Activated naive CD4-positive, alpha-beta T cell treated with Interleukin-2 at 50 U/mL for 16 hours (primary cell): ENCODE measurements at places on chromosomes 1 and 21.

GRCh38 chr1:89546082-89546889 lies 21.7 kb downstream of the LRRC8B start:
- no peak for DNase-seq

- no peak for DNase-seq
Observed at GRCh38 chr1:165339164-165339563, 17.4 kb downstream of the LMX1A start.

DNA sequence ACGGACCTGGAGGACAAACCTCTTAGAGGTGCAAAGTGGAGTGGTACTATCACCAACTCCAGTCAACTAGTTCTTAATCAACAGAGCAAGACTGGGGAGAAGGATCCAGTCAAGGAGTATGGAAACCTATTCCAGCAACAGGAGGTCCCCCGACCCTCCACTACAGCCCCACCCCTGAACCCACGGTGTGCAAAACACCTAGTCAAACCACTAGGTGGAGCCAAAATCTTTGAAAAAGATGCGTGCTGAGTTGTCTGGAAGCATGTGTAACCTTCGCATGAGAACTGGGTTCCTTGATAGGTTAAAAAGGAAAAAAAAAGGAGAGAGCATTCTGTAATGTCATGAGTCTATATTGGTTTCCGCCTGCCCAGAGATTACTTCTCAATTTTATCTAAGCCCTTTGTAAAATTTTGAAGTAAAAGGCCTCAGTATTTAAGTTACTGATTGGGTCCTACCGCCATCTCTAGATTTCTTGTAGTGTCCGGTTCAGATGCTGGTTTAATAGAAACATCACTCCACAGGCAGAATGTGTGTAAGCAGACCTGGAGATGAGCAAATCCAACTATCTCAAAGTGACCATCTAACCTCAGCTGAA lies 81.9 kb upstream of the HAO2 start:
- no peak for DNase-seq

DNA sequence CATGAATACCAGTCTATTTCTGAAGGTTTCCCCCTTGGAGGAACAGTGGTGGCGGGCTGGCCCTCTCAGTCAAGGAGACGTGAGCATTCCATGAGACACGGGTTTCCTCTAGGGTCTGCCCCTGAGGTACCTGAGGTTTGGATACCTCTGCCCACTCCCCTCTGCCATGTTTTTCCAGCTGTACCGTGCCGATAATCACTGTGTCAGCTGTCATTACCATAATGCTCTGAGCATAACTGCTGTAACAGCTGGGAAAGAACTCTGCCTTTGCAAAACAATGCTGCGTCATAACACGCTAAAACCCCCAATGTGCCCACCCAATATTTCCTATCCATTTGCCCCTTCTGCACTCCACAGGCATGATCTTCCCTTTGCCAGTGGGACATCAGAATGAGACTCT lies 425.1 kb downstream of the KIF26B start:
- no peak for DNase-seq

DNA sequence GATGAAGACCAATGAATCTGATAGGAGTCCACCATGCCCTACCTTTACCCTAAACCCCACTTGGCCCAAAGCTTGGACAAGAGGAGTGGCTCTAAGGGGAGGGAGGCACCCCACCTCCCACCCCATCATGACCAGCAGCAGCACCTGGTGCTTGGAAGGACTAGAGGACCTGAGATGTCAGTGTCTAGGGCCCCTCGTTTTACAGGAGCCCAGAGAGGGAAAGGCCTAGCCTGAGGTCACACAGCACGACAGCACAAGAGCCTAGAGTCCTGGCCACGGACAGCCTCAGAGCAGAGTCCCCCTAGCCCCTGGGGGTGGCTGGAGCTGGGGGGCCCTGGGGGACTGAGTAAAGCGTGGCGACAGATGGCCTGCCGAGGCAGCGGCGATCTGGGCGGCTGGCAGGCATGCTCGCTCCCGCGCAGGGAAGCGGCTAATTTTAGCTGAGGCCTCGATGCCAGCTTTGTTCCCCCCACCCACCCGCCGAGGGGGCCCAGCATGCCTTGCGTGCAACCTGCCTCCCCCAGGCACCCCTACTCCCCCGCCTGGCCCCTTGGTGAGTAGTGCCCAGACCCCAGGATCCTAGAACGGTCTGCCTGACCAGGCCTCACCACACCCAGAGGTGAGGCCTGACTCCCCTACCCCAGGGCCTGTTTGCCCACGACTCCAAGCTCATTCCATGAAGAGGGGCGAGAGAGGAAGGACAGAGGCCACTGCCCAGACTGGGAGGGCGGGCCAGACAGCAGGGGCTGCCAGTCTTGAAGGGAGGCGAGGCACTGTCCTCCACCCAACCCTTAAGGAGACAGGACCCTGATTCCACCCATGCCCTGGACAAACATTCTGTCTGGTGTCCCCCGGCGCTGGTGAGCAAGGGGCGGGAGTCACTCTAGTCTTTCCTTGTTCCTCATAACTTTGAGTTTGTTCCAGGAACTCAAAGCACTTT lies 39.0 kb downstream of the AHDC1 start:
- no peak for DNase-seq

- no peak for DNase-seq
Observed at GRCh38 chr1:214123061-214123784, 135.4 kb downstream of the PROX1 start.

DNA sequence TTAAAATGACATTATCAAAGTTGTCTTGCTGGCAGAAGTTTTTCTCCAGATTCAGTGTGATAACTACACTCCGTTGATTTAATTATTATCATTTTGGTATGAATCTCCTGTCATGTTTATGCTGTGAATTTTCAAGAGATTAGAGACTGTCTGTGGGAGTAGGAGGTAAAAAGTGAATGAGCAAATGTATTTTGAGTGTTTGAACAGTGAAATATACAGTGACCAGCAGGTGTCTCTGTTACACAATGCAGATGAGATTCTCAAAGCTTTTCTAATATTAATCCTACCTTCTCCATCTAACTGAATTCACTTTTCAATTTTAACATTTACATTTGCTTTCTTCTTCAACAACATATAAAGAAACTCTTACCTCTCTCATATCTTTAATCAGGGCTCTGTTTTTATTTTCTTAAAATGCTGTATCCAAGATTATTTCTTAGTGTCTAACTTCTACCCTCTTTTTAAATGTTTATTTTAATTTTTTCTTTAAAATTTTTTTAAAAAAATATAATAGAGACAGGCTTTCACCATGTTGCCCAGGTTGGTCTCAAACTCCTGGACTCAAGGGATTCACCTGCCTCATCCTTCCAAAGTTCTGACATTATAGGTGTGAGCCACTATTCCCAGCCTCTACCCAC lies 20.9 kb upstream of the HSPA13 start:
- DNase-seq: no peak

DNA sequence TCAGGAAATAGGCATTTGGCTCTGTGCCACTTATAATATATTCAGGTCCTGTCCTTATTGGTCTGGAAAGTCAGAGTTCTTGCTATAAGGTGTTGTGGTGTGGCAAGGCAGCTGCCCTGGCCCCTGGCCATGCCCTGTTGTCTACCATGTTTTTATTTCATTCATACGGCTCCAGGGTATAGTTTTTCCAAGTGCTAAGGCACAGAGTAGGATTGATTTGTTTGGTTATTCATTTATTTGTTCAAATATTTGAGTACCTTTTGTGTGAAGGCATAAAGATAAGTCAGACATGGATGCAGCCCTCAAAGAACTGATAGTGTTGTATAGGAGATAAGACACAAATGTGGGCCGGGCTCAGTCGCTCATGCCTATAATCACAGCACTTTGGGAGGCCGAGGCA lies 10.1 kb downstream of the ZBTB8B start:
- DNase-seq: no peak

- no peak for DNase-seq
Observed at GRCh38 chr1:14522077-14522925, 76.2 kb upstream of the KAZN start.

DNA sequence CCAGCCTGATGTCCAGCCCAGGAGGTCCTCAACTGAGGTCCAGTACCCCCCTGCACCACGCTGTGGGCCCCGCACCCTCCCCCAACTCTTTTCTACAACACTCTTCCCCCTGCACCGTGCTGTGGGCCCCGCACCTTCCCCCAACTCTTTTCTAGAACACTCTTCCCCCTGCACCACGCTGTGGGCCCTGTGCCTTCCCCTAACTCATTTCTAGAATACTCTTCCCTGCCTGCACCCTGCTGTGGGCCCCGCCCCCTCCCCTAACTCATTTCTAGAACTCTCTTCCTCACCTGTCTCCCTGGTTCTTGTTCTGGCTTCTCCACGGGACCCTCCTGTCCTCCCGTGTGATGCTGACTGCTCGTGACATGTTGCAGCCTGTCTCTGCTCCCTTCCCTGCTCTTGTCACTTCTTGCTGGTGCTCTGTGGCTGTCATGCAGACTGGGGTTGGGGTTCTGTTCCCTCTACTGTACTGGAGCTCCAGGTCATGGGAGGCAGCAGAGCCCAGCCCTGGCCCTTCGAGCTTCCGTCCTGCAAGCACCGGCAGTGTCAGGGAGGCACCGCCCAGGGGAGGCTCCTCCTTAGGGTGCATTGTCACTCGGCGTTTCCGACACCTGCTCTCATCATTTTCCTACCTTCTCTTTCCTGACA lies 160.1 kb upstream of the COL6A1 start:
- no peak for DNase-seq

- DNase-seq: no peak
Observed at GRCh38 chr1:75159154-75159553, 25.0 kb downstream of the LHX8 start.

DNA sequence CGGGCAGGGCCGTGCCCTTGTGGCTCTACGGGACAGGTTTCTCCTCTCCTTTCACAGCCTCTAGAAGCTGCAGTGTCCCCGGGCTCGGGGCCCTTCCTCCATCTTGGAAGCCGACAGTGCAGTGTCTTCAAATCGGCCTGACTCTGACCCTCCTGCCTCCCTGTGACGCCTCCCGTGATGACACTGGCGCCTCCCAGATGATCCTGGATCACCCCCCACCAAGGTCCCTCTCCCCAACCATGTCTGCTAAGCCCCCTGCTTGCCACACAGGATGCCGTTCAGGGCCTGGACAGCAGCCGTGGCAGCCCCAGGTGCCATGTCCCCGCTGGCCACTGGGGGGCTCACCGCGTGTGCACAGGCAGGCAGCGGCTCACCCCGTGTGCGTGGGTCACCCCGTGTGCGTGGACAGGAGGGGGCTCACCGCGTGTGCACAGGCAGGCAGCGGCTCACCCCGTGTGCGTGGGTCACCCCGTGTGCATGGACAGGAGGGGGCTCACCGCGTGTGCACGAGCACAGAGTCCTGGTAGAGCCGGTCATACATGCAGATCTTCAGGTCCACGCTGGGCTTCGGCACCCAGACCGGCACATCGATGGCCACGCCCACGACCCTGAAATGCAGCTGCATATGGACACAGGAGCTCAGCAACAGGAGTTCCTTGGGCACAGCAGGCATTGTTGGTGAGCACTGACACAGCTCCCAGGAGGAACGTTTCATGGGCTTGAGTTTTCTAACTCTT lies 24.9 kb upstream of the TMEM52 start:
- peak; percentile 69 for DNase-seq

DNA sequence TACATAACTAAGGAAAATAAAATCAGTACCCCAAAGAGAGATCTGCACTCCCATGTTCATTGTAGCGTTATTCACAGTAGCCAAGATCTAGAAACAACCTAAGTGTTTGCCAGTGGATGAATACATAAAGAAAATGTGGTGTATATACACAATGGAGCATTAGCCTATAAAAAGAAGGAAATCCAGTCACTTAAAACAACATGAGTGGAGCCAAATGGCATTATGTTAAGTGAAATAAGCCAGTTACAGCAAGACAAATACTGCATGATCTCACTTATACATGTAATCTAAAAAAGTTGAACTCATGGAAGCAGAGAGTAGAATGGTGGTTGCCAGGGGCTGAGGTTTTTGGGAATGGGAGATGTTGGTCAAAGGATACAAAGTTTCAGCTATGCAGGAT lies 508.3 kb upstream of the B3GALT2 start:
- no peak for DNase-seq

GRCh38 chr1:52550447-52550846 lies 2.4 kb downstream of the TUT4 start:
- DNase-seq: no peak

DNA sequence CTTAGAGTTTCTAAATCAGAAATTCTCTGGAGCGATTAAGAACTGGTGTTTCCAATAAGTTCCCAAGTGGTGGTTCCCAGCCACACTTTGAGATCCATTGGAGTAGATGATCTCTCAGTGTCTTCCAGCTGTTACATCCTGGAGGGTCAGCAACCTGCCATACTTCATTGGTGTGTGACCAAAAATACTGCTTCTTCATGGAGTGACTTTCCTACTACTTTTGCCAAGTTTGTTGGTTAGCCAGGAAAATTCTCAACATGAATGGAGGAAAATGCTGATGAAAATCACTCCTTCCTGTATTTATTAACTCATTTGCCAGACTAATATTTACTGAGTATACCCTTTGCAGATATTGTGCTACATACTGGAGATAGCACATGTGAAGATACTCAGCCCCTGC lies 186.1 kb downstream of the FGGY start:
- DNase-seq: no peak

- no peak for DNase-seq
Observed at GRCh38 chr1:24435782-24436365, 20.3 kb downstream of the NIPAL3 start.

DNA sequence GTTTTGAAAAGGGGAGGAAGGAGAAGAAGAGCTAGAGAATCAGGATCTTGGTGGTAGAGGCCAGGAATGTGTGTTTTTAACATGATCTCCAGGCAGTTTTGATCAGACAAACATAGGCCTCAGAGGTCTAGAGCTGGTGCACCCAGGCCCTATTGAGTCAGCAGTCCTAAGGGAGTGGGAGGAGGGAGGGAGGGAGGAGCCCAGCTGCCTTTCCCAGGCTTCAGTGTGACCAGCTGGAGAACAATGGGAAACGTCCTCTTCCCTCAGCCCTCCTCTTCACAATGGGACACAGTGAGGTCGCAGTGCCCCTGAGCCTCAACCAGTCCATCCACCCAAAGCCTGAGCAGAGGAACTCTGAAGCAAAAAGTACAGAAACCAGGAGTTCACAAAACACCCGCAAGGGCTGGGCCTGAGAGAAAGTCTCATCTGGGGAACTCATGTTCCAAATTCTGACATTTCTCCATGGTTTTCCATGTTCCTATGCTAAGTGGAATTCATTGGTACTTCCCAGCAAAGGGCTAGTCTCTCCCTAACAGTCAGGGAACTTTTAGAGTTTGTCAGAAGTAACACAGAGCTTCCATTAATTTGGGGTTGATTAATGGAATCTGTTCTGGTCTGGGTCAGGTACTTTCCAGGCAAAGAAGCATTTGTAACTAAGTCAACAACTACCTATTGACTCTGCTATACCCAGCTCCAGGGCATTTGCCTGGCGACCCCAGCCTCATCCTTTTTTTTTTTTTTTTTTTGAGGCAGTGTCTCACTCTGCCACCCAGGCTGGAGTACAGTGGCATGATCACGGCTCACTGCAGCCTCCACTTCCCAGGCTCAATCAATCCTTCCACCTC lies 37.5 kb downstream of the ELAPOR1 start:
- no peak for DNase-seq

DNA sequence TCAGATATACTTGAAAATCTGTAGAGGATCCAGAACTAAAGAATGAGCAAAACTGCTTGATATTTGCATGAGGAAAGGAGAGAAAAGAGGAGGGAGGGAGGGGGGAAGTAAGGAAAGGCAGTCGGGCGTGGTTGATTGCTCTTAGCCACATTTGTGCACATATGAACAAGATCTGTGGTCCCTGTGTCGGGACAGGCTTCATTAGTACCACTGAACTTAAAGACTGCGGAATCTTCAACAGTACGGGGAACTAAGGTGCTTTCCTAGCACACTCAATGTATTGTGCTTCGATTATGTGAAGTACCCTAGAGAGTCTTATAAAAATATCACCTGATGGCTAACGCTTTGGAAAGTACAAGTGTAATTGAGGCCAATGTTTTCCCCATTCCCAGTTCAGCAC lies 59.9 kb downstream of the ZBTB18 start:
- no peak for DNase-seq
